C1 segment of cervical spinal cord (tissue), 14 donors: ENCODE measurements at places on chromosomes 4 and X.

GRCh38 chrX:153417637-153418036 is 6.4 kb downstream of the ZFP92 start:
- no peak for DNase-seq

DNA sequence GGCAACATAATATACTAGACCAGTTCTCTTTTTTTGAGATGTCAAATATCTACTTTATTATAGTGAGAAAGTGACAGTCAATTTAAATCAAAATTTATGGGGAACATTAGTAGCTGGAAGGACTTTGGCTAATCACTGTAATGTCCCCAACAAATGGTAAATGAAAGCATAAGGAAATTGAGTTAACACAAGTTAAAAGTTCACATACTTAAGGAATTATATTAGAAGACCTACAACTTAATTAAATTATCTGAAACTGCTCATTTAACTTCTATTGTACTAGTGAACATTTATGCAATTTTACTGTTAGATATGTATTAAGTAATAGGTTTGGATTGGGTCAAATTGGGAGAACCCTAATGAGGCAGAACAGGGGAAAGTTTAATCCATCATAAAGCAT is 160.3 kb upstream of the TENM3 start:
- no peak for DNase-seq

DNA sequence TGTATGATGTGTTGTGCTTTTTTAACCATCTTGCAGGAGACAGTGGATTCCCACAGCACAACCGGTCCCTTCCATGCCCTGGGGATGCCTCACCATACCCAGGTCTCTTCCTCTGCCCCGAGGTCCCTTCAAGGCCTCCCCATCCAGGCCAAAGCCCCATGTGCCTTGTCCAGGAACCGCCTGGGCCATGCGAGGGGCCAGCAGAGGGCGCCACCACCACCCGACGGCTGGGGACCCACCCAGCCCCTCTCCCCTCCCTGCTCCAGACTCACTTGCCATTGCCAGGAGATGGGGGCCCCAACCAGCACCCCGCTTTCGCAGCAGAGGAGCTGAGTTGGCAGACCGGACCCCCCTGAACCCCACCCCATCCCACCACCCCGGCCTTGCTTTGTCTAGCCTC is 485.5 kb downstream of the TRAM1L1 start:
- DNase-seq: no peak

DNA sequence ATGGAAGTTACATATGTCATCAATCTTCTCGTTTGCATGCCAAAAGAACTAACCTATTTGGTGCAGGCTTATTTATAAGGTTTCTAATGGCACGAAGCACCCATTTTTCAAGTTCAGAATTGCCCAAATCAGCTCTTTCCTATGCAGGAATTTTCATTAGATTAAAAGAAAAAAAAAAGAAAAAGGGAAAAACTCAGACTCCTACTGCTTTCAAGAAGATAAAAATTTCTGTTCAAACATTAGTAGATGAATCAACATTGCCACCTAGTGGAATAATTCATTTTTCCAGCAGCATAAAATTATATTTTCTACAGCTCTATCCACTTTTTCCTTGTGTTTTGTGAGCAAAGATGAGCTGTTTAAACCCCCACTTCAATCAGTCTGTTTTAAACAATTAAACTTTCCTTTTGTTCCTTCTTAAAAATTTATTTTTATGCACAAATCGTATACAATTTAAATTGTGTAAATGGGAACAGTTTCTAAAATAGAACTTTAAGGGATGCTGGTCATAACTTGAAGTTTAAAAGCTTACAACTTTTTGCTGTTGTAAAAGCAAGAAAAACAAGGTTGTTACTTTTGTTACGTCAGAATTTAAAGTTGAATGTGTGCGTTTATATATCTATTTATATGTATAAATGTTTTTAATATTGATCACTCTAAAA is 309.9 kb downstream of the ARAP2 start:
- no peak for DNase-seq

DNA sequence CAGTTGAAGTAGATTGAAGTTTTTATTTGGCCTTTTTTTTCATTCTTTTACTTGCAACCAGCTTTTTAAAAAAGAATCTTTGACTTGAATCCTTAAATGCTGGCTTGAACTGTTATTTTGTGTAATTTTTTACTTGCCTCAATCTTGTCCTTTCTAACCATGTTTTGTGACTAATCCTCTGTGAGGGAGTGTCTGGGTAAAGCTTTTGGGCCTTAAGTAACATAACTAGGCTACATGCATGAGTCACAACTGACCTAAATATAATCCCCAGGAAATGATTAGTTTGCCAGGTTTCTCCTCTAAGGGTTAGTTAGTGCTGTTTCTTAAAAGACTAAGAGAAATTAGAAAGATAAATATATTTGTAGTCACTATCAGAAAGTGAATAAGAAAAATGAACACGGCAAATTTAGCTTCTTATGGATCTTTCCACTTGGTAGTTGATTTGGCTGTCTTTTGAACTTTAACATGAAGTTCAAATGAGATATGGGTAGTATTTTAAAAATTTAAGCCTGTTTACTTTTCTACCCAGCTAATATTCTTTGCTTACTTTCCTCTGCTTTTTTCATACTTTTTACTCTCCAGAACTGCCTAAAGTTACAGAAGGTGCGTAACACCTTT is 13.0 kb downstream of the EXOC1 start:
- no peak for DNase-seq

GRCh38 chr4:118265312-118266144 is 87.3 kb downstream of the PRSS12 start:
- DNase-seq: no peak

DNA sequence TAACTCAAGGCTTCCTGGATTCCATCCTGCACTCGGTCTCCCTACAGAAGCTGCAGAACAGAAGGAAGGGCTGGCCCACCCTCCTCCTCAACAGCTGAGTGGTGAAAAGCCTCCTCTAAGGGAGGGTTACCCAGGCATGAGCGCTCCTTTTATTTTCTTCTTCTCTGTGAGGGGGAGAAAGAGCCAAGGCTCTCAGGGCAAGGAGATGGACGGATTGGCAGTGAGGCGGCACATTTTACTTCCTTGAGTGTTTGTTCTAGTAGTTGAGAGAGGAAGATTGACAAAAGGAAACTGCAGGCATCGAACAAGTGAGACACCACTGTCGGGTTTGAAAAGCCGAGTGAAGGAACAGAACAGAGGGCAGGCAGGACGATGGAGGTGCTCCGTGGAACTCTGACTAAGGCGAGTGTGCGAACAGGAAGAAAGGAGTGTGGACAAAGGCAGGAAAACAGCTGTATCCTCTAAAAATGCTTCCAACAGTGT is 38.4 kb upstream of the STS start:
- no peak for DNase-seq

GRCh38 chr4:182091128-182091527 is 152.1 kb upstream of the TENM3 start:
- no peak for DNase-seq

DNA sequence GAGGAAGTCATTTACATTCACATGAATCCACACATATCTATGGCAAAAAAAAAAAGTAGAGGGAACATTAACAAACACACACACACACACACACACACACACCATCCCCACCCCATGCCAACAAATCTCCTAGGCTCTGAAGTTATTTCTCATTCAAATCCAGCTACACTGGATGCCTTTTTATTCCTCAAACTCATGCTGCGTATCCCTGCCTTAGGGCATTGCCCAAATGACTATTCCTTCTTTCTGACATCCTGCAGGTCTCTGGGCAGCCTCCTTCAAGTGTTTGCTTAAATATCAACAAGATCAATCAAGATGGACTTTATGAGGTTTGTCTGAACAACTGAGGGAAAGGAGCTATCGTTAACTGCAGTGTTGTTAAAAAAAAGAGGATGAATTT is 106.5 kb upstream of the FAM9A start:
- no peak for DNase-seq

- DNase-seq: no peak
Measured at GRCh38 chr4:8202108-8203051, 3.3 kb downstream of the SH3TC1 start.

GRCh38 chrX:15860921-15861320 is 6.3 kb upstream of the AP1S2 start:
- no peak for DNase-seq

DNA sequence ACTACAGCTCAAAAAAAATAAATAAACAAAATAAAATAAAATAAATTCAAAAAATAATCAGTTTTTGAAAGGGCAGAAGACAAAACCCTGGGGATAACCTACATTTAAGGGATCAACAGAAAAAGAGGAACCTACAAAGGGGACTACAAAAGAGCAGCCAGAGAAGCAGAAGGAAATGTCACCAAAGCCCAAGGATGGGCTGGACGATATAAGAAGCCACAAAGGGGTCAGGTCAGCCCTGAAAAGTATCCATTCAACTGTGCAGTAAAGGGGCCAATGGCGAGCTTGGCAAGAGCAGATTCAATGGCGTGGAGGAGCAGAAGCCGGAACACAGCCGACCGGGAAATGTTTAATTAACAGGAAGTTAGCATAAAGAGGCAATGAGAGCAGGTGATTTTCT is 16.9 kb downstream of the ACOT9 start:
- no peak for DNase-seq

DNA sequence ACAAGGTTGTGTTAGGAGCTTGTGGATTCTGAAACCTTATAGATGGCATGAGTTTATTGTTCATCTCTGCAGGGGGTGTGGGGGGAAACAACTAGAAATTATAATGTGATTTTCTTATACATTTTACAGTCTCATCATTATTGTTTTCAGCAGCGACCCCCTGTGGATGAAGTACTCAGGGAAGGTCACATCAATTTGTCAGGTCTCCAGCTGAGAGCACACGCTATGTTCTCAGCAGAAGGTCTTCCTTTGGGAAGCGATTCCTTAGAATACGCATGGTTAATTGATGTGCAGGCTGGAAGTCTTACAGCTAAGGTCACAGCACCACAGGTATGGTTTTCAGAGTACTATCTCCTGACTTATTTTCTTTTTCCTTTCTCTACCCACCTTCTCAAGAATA is 72.2 kb downstream of the BLTP1 start:
- DNase-seq: no peak

DNA sequence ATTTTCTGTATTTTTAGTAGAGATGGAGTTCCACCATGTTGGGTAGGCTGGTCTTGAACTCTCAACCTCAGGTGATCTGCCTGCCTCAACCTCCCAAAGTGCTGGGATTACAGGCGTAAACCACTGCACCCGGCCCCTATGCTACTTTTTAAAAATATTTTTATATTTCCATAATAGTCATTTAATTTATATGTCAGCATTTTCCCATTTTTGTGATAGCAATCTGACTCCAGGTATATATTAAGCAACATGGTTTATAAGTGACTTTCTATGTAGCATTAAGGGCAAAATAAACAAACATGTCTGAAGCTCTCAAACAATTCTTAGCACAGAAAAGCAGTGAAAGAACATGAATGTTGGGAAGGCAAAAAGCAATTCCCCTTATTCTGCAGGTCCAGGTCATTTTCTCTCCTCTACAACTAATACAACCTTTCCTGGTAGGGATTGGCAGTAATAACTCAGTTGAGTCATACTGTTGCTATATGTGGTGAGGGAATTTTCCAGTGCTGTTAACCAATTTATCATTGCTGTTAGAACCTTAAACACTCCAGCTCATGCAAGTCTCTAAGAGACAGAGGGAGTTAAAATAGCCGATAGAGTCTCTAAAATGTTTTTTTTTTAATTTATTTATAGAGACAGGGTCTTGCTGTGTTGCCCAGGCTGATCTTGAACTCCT is 24.0 kb downstream of the SMIM14 start:
- DNase-seq: no peak

- no peak for DNase-seq
Measured at GRCh38 chrX:3743801-3744439, 30.5 kb upstream of the PRKX start.

DNA sequence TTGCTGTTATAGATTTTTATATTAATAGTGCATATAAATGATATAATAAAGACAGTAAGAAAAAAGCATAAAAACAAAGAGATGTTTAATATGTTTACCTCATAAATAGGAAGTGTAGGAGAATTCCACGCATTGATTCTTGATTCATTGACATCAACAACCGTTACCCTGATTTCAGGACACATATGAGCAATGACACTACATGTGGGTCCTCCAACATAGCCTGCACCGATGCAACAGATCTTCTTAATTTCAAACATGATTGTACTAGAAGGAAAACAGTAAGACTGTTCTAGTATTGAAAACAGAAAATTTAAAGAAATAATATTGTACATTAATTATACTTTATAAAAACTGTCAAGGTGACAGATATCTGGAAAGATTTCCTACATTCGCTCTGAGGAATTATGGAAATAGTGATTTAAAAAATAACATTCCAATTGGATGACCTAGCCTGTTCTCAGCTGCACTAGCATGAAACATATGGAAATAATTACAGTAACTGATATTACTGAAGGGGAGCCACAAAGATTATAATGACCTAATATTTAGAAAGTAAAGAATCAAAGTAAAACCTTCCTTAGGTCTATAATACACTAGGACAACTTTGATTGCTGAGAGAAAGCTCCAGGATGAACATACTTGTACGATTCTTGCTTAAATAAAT is 5.9 kb downstream of the UGDH start:
- DNase-seq: no peak

DNA sequence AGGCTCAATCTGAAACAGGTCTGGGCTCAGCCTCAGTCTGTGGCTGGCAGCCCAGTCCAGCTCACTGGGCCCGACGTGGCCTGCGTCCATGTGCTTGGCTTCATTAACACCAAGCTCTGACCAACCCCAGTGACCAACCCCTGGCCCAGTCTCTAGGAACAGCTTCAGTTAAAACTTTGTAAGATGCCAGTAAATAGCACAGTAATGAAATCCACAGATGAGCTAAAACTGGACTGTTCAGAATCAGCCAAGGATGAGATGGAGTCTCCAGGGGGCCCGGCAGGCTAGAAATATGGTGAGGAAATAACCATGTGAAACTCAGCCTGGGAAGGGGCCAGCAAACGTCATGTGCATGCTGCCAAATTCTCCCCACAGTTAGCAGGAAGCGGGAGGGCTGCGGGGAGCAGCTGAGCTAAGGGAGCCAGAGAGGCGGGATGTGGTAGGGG is 37.1 kb upstream of the XPNPEP2 start:
- DNase-seq: peak; percentile 33

- DNase-seq: no peak
Measured at GRCh38 chr4:120659616-120660170, 262.8 kb downstream of the PRDM5 start.

DNA sequence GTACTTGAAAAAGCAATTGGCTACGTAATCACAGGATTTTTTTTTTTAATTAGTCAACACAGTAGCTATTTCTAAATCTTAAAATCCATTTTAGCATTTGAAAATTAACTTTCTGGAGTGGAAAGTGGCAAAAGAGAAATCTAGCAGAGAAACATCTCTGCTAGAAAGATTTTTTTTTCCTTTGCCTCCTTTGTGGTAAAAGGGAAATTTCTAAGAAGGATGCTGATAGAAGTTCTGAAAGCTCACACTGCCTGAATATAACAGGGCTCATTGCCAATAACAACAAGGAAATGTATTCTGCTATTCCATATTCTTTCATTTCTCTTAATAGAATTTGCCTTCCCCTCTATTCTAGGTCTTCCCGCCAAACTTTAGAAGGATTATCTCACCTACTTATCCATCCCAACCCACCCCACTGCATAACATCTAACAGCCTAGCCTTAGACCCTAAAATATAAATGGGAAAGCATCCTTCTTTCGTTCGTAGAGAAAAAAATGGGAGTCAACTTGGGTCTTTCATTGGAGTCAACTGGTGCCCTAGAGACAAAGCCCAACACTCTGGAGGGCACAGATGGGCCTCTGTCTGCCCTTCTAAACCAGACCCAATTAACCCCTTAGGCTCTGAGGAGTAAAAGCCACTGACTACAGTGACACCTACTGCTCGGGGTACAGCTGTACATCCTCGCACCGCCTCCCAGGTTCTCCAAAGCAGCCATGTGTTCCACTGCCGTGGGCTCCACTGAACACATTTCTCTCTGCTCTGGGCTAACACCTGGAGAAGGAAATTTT is 103.9 kb downstream of the MAML3 start:
- no peak for DNase-seq
